ENCODE measurements at places on chromosomes 16 and 17. TPM values are rescaled to one million over a fixed set of nuclear protein-coding genes. Genes with fewer than 3 reads are reported as not detected.

Gene RCVRN
- 0.21 TPM for polyA plus RNA-seq

Gene TMEM220
- polyA plus RNA-seq: 8.4 TPM

Gene KRT33A
- not detected for polyA plus RNA-seq

Gene EFCAB3
- 0.25 TPM for polyA plus RNA-seq

Gene SCARF1
- 7.8 TPM for polyA plus RNA-seq

Gene VTN
- polyA plus RNA-seq: 20.4 TPM

Gene PDILT
- polyA plus RNA-seq: not detected

Gene ITGAD
- polyA plus RNA-seq: 0.46 TPM

Gene FOXO3B
- polyA plus RNA-seq: 7.4 TPM

Gene SLFN12
- polyA plus RNA-seq: 14.2 TPM

- no peak for DNase-seq
Measured at GRCh38 chr17:2211661-2212399, 91.8 kb downstream of the SMG6 start.

- no peak for DNase-seq
Measured at GRCh38 chr17:35052241-35052610, 11.3 kb downstream of the RFFL start.

DNA sequence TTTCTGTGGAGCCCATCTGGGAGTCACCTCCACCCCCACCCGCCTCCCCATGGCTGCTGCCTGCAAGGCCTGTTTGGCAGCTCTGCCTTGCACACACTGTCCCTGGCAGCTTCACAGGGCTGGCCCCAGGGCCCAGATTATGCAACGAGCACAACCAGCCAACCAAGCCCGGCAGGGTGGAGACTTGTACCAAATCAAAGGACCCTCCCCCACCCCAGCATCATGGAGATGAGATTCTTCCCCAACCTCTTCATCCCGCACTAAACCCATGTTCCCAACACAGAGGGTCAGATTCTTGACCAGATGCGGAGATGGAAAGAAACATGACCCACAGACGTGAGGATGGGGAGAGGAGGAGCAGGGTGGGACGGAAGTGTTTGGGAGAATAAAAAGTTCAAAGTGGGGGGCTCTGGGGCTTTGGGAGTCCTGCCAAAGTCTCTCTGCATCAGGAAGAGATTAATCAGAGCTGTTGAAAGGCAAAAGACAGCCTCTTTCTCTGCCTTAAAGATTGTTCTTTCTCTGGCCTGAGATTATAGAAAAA, 3.8 kb downstream of the SMARCD2 start:
- DNase-seq: peak; percentile 41

DNA sequence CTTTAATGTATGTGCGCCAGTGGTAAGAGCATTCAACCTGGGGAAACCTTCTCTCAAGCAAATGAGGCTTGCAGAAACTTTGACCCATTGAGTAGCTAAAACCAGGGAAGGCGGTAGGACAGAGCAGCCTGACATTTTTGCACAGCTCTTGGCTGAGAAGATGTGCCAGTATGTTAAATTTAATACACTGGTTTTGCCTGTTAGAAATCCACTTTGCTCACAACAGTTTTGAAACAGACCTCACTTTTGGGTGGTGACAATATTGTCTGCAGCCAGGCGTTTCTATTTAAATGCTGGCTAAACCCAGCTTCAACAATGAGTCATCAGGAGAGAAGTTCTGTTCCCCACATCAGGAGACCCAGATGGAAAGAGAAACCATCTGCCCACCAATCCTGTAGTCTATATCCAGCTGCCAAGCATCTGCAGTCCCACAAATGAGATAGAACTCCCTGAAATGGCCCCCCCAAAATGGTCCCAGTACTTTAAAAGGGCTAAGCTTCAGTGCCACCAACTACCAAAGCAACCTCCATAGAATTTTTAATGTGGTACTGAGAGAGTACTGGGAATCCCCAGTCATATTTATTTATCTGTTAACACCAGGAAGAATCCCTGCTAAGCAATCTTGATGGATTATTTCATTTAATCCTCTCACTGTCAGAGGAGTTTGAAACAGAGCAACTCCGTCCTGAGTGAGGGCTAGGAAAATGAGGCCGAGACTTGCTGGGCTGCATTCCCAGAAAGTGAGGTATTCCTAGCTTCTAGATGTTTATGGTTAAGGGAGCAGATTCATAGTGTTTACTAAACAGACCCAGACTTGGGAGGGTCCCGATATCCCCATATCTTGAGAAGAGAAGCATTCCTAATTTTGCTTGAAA, 29.0 kb upstream of the CLEC3A start:
- no peak for DNase-seq

DNA sequence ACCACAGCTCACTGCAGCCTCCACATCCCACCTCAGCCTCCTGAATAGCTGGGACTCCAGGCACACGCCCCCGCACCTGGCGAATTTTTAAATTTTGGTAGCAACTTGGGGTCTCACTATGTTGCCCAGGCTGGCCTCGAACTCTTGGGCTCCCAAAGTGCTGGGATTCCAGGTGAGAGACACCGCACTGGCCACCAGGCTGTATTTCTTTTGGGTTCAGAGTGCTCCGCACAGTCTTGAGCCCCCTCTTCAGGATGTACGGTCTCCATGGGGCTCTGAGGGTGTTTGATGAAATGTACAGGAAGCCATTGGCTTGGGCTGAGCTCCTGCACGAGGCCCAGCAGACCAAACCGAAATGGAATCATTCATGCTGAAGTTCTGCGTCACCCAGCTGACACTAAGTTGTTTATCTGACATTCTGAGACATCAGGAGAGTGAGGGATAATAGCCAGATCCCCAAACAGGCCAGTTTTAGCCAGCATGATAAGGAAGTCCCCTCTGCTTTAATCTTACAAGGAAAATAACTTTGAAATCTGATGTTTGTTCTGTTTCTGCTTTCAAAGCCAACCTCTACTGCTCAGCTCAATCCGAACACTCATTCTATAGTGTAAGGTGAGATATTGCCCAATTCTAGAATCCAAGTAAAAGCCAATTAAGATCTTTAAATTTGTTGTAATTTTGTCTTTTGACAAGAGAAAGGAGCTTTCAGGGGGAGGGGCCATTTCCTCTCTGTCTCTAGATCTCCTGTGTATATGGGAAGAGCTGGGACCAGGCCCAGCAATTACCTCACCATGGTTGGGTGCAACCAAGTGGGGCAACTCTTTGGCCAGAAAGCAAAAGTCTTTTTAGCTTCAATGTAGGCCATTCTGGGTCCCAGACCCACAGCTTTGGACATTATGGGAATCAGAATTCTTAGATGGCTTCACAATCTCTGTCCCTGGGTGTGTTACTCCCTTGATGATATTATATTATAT, 23.7 kb downstream of the GPR142 start:
- no peak for DNase-seq

DNA sequence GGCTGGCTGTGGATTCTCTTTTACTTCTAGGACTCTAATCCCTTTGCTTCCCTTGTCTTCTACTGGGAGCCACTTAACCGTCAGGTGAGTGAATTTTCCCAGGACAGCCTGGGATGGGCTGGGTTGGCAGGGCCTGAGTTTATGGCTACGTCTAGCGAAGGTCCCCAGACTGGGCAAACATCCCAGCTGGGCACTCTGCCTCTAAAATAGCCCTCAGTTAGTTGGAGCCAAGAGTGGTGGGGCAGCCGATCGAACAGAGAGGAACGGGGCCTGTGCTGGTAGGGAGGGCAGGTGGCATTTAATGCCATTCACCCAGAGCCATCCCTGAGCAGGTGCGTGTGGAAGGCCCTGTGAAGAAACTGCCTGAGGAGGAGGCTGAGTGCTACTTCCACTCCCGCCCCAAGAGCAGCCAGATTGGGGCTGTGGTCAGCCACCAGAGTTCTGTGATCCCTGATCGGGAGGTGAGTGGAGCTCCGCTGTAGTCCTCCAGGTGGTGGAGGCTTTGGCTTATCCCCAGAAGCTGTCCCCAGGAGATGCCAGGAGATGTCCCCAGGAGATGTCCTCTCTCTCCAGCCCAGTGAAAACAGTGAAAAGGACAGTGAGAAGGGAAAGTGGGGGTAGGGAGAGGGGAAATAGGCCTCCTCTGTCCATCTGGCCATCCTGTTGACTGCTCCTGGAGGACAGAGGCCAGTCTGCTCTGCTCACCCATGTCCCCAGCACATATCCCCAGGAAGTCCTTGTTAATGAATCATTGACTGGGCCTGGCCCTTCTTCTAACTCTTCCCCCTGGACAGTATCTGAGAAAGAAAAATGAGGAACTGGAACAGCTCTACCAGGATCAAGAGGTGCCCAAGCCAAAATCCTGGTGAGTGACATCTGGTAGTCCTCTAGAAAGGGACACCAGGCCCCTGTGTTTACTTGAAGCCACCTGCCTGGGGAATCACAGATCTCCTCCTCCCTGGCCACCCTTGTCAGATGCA, 4.4 kb downstream of the PNPO start:
- DNase-seq: no peak

- no peak for DNase-seq
Measured at GRCh38 chr17:550041-550398, 164.6 kb downstream of the VPS53 start.

GRCh38 chr17:55820675-55821074, 69.8 kb downstream of the PCTP start:
- no peak for DNase-seq

- DNase-seq: no peak
Measured at GRCh38 chr17:45895304-45895968, 1.1 kb downstream of the MAPT start.

DNA sequence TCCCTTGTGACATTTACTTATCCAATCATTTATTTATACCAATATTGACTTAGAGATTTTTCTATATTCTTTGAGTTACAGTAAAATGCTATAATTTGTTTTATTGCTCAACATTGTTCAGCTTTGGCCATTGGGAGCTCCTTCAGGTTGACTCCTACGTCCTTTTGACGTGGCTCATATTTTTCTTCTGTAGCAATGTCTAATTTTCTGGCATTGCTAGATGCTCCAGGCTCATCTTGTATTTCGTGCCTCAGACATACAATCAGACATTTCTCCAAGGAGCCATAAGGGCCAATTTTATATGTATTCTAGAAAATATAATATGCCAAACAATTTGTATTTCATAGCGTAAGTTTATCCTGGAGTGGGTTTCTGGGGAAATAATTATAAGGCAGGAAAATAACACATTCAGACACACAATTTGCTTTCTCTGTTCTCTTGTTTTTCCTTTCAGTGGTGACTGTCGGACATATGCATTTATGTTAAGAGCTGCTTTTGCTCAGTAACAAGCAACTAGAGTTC, 355.1 kb upstream of the MON1B start:
- no peak for DNase-seq

- DNase-seq: no peak
Measured at GRCh38 chr16:27649021-27649420, 99.1 kb downstream of the KATNIP start.

GRCh38 chr16:49150341-49150740, 131.3 kb downstream of the CBLN1 start:
- DNase-seq: no peak

DNA sequence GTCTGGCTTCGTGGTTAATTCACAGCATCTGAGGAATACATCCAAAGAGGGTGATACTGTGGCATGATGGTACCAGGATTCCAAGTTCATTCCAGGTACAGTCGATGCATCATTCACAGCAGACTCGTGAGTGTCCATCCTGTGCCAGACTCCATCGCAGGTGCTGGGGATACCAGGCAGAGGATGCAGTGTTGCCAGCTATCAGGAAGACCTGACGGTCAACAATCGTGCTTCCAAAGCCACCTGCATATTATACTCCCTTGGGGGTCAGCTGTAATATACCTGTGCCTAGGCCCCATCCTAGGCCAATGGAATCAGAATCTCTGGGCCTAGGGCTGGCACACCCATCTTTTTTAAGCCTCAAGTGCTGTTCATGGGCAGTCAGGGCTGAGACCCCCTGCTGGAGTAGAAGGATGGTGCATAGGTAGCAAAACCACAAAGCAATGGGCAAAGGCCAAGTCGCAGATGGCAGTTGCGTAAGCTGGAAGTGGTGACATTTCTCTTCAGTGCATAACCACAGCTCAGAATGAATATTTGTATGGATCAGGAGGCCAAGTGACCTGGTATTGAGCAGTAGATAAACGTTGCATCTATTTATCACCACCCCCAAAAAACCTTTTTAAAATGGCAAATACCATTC, 42.9 kb upstream of the C16orf78 start:
- DNase-seq: no peak

DNA sequence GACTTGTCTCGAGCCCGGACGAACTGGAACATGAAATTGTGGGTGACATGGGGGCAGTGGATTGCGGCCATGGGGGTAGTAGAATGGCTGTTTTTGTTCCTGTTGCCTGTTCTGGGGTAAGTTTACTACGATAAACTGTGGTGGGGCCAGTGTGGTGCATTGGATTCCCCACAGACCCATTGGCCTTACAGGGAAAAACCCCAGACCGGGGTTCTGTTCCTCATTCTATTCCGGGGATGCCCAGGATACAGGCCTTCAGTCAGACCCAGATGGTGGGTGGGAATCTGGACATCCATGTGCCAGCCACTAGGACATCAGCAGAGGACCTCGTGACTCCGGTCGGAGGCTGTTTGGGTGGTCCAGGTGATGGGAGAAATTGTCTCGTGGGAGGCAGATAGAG, 88.1 kb downstream of the ABCC1 start:
- no peak for DNase-seq

DNA sequence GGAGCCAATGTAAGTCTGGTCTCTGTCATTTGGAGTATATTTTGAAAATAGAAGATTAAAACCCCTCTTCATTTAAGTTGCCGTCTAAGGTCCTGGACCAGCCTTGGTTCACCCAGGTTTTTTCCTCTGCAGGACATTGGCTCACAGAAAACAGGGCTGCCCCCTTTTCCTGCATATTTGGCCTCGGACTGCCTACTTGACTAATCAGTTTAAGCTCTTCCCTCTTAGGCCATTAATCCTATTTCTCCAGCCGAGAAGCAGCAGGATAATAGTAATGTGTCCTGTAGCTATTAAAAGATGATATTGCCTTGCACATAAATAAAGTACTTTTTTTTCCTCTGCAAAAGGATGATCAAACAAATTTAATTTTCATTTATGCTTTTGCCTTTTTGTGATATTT, 52.1 kb downstream of the PRKCA start:
- no peak for DNase-seq

- no peak for DNase-seq
Measured at GRCh38 chr17:31511195-31511578, 119.7 kb downstream of the RAB11FIP4 start.
